Esophagus mucosa (tissue), 1 donor: ENCODE measurements at places on chromosomes 3 and 15.

DNA sequence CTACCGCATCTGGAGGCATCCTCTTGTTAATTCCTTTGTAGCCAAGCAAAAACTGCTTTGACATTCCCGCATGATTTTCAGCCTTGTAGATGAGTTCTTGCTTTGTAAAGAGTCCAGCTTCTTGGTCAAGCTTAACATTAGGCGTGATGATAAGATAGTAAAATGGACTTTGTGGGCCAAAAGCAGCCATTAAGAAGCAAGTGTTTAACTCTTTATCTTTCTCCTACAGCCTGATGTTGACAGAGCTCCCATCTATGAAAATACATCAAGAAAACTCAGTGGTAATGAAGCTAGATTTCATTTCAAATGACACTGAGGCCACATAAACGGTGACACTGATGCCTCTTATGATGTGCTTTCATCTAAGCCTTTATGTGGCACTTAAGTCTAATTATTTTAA, 33.2 kb downstream of the FNDC3B start:
- ATAC-seq = no peak

GRCh38 chr3:111621535-111621934, 26.4 kb upstream of the ZBED2 start:
- ATAC-seq = peak; percentile 54

GRCh38 chr15:66659384-66659783, 42.7 kb upstream of the SMAD6 start:
- no peak for ATAC-seq

DNA sequence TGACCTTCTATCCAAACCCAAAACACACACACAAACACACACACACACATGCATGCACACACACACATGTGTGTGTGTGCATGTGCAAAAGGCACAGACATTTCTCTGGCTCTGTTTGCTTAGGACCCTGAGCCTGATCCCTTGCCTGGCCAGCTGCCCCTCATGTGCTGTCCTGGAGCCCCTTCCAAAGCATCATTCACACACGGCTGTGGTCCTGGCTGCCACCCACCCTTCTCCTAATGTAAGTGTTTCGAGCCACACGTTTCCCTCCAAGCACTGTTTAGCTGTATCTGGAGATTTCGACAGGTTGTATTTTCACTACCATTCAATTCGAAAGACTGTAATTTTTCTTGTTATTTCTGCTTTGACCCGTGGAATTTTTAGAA, 45.8 kb upstream of the KLF13 start:
- ATAC-seq = no peak

GRCh38 chr3:196514350-196514716, 813 bp downstream of the SMCO1 start:
- ATAC-seq = no peak
